ENCODE measurements at places on chromosomes 6 and 20.
A peak's percentile ranks its signal among the peaks of the same experiment; 100 is the strongest.

- no peak for DNase-seq
These were observed 817.1 kb downstream of the KIF16B start for GRCh38 chr20:15756002-15756753.

GRCh38 chr20:9503526-9504245 lies 10.7 kb upstream of the LAMP5 start:
- peak; percentile 60 for DNase-seq

DNA sequence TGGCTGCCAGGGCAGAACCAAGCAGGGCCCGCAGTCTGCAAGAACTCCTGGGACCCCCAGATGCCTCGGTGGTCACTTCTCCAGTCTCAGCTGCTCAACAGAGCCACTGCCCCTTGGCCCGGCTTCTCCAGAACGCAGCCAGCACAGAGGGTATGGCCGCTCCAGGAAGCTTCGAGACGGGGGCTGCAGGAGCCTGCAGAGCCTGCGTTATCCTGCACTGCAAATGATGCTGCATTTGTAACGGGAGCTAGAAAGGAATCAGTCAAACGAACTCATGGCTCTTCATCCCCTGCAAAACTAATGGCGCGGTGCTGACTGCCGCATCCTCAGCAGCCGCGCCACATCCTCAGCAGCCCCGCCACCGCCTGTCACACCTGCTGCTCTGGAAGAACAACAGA lies 254.9 kb downstream of the TAF4 start:
- DNase-seq: no peak

DNA sequence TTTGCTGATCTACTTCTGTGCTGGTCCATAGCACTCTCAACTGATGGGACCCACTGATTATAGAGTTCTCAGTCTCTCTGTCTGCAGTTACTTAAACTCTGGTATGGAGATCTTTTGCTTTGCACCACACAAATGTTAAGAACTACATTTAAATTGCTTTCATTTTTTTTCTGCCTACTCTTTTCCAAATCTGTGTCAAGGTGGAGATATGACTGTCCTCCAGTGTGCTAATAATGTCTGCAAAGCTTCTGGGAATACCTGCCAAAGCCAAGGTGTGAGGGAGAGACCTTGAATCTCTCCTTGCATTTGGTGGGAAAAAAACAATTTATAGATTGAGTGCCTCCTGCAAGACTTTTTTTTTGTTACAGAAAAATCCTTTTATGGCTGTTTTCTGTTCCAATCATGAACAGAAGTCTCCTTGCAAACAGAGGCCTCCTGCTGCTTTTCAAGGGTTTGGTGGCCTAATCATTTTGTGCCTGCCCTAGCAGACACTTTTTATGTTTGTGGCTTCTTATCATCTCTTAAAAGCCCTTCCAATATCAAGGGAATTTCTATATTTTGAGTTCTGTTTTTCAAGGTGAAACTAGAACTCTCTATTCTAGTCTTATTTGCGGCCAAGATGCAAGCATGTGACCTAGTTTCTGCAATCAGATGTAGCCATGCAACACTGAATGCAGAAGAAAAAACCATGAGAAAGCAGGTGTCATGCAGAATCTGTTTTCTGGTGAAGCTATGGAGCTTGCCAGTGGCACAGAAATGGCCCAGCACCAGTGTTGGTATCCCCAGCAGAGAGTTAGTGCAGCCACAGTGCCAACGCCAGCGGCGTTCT lies 23.2 kb upstream of the AKIRIN2 start:
- DNase-seq: peak; percentile 46

- DNase-seq: peak; percentile 90
These were observed 1.9 kb downstream of the RRBP1 start for GRCh38 chr20:17679941-17680835.

DNA sequence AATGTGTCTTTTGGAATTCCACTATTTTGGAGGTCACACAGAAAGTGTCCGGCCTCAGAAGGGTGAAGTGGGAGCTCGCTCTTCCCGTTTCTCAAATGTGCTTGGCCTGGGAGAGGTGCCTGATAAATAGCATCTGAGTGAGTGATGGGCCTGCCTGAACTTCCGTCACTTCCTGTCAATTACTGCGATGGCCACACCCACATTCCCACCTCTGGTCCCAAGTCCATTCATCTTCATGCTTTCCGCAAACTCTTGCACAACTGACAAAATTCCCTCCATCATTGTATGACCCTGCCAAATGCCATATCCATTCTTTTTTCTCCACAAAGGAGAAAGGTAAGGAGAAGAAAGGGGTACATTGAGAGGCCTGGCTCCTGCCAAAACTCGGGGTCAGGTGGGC lies 169.0 kb downstream of the QKI start:
- DNase-seq: no peak

DNA sequence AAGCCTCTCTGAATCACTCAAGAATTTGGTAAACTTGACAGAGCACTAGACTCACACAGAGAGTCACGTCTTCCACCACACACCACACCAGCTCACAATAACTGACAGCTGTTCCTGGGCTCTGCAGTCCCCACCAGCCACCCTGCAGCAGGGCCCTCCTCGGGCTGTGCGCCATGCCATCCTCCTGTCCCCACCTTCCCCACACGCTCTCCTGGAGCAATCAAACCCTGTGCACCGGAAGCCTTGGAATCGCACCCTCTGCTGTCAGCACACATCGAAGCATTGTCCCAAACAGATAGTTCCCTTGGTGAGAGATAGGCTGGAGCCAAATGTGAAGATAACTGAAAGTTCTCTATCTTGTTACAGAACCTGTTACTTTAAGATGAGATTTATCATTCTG lies 191.0 kb downstream of the TBXT start:
- DNase-seq: no peak

- no peak for DNase-seq
These were observed 68.6 kb downstream of the ZDHHC14 start for GRCh38 chr6:157449610-157450009.

GRCh38 chr6:79422666-79423065 lies 114.6 kb downstream of the LCA5 start:
- no peak for DNase-seq

DNA sequence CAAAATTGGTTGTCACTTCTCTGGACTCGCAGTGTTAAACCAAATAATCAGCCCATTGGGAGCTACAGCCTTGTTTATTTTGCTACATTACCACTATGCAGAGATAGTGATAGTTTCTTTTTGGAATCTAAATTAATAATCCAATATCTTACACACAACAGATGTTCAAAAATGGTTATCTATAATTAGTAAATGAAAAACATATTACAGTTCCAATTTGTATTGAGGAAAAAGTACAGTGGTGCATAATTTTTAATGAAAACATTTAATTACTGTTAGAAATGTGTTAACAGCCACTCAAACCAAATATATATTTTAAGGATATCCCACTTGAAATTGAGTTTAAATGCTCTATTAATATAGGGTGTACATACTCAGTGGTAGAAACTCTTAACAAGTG lies 327.3 kb upstream of the MARCKS start:
- DNase-seq: no peak

DNA sequence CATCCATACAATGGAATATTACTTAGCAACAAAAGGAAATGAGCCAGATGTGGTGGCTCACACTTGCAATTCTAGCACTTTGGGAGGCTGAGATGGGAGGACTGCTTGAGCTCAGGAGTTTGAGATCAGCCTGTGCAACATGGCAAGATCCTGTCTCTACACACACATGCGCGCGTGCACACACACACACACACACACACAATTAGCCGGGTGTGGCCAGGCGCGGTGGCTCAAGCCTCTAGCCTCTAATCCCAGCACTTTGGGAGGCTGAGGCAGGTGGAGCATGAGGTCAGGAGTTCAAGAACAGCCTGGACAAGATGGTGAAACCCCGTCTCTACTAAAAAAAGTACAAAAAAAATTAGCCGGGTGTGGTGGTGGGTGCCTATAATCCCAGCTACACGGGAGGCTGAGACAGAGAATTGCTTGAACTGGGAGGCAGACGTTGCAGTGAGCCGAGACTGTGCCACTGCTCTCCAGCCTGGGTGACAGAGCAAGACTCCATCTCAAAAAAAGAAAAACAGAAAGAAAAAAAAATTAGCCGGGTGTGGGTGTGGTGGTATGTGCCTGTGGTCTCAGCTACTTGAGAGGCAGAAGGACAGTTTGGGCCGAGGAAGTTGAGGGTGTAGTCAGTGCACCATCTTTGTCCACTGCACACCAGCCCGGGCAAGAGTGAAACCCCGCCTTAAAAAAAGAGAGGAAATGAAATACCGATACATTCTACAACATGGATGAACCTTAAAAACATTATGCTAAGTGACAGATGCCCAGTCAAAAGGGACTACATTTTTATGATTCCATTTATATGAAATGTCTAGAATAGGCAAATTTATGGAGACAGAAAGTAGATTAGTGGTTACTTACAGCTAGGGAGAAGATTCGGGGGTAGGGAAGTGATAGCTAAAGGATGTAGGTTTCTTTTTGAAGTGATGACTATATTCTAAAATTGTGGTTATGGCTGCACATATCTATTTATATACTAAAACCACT lies 52.5 kb downstream of the RBL1 start:
- peak; percentile 26 for DNase-seq

DNA sequence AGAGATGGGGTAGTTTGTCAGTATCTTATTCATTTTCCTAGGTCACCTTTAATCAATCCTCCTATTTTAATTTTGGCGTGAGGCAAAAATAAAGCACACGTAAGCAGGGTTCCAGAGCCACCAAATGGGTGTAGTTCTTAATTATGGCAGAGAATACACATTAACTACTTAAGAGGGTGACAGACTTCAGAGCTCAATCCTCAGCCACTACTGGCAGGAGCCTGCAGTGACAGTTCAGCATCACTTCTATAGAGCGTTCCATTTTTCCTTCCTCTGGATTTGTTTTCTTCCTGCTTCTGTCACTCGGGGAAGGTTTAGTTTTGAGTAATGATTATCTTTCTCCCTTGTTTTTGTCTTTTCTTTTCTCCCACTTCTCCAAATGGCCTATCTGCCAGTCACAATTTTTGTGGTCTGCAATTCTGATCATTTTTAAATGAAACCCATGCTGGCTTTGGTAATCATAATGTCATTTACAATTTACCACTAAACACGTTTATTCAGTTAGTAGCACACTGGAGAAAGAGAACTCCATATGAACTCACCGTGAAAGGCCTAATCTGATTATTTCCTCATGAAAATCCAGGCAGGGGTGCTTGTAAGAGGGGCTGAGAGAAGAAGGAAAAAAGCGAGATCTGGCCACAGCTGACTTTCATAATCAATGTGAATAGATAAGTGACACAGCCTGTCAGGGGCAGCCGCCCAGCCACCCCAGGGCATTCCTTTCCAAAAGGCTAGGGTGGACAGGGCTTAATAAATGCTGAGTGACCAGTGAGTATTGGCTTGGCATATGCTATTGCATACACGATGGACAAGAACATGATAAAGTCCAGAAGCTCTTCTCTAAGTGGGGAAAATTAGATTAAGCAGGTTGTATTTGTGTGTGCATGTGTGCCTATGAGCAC lies 412.1 kb downstream of the PKHD1 start:
- no peak for DNase-seq

GRCh38 chr6:15818044-15818443 lies 155.2 kb upstream of the DTNBP1 start:
- DNase-seq: no peak

GRCh38 chr6:33740794-33741193 lies 5.9 kb downstream of the IP6K3 start:
- DNase-seq: no peak

DNA sequence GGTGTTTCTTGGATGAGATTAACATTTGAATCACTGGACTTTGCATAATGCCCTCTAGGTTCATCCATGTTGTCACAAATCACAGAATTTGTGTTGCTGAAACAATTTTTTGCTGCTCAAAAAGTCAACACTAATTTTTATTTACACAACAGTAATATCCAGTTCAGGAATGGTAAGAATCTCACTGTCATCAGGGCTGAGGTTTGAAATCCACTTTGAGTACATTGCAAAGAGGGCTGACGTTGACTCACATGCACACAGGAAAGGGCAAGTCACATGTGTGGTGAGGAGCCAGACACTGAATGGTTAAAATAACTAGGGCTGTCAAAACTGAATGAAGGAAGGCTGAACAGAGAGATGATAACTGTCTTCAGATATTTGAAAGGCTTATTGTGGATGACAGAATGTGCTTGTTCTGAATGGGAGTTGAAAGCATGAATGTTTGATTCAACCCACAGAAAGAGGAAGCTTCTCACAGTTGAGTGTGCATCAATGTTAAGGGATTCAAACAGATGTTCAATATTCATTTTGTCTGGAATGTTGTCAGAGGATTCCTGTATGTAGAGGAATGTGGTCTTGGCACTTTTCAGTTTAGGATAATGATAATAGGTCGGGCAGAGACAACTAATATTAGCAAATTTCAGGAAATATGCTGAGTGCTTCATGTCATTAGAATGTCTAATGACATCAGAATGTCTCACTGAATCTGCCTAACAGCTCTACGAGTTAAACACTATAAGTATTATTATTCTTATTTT lies 3.6 kb upstream of the ADGRG6 start:
- peak; percentile 52 for DNase-seq

- DNase-seq: no peak
These were observed 395.0 kb upstream of the RUNX2 start for GRCh38 chr6:44933108-44933507.

- no peak for DNase-seq
These were observed 14.3 kb upstream of the SYNDIG1 start for GRCh38 chr20:24455081-24455480.

DNA sequence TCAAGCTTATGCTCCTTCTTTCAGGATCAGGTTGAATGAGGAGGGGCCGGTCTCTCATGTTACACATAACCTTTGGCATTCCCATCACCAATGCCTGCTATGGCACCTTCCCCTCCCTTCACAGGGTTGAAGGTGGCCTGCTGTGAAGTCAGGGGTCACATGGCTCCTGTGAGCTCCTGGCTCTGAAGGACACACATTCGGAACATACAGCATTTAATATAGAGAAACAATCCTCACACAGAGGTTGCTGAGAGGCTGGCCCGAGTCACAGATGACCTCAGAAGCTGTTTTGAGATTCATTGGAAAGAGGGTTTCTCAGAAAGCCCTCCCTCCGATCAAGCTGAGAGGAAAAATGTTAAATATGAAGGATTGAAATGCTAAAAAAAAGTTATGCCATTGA lies 82.1 kb downstream of the PSMG4 start:
- no peak for DNase-seq

- no peak for DNase-seq
These were observed 2.5 kb downstream of the PHACTR1 start for GRCh38 chr6:12719017-12719416.

DNA sequence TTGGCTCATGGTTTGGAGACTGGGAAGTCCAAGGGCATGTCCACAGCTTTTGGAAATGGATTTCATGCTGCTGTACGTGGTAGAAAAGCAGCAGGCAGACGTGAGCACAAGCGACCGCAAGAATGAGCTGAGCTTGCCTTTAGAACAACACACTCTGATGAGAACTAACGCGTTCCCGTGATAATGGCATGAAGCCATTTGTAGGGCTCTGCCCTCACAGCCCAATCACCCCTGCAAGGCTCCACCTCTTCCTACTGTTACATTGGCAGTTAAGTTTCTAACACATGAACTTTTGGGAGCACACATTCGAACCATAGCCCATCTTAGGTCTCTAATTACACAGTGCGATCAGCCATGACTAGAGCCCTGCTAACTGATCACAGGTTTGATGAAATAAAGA lies 107.5 kb upstream of the TMEM170B start:
- no peak for DNase-seq

- no peak for DNase-seq
These were observed 97.6 kb downstream of the TCP11 start for GRCh38 chr6:35043381-35044130.
